ENCODE measurements at places on chromosomes 4 and X.
A peak's percentile ranks its signal among the peaks of the same experiment; 100 is the strongest.

DNA sequence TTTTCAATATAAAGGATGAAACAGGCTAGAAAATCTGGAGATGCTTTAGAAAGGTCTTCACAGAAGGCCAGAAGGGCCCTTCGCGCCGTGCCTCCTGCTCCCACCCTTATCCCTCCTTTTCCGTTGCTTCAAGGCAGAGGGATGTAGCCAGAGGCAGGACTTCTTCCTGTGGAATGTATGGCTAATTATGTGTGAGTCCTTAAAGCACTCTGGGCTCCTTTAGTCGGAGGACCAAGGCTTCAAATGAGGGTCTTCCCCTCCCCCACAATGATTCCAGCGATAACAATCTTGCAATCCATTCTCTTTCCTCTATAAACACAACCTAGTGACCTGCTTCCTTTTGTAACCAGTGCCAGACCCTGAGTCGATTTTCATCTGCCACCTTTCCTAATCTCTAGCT is 103.5 kb downstream of the GPC3 start:
- no peak for DNase-seq

DNA sequence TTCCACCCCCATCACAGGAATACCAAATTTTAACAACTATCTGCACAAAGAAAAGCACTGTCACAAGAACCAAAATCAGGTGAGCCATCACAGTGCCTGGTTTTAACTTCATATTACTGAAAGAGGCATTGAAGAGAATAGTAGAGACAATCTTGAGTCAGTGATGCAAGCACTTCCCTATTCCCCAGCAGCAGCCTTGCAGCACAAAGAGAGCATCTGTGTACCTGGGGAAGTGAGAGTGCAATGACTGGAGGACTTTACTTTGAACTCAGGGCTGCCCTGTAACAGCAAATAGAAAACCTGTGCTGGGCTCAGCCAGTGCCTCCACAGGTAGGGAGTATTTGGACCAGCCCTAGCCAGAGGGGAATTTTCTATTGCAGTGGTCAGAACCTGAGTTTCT is 361.8 kb downstream of the TEX13C start:
- no peak for DNase-seq

DNA sequence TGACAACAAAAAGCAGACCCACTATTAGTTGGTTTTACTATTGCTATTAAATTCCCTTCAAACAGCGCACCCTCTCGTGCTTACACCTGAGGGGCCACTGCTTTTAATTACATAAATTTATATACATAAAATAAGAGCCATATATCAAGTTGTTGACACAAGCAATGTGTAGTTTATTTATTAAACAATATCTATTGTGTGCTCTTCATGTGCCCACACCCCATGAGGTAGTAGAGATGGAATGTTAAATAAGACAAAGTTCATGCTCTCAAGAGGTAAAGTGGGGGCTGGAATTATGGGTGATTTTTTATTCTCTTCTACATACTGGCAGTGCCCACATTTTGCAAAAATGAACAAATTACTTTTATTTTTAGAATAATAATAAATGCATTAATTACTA is 47.3 kb downstream of the KCNIP4 start:
- DNase-seq = no peak

DNA sequence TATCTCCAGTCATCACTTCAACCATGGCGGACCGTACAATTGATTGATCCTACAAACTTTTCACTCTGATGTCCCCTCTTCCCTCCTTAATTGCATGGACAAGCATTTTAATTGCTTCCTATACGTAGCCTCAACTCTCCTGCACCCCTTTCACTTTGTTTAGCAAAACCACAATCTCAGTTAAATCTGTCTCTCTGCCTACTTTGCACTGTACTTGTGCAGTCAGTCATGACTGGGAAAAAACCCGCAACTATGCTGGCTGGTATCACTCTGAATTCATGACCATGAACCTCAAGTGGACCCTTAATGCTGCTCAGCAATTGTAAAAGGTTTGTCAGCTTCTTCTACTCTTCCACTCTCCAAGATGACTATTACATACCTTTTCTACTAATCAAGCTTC is 51.7 kb upstream of the AFF2 start:
- DNase-seq = no peak

DNA sequence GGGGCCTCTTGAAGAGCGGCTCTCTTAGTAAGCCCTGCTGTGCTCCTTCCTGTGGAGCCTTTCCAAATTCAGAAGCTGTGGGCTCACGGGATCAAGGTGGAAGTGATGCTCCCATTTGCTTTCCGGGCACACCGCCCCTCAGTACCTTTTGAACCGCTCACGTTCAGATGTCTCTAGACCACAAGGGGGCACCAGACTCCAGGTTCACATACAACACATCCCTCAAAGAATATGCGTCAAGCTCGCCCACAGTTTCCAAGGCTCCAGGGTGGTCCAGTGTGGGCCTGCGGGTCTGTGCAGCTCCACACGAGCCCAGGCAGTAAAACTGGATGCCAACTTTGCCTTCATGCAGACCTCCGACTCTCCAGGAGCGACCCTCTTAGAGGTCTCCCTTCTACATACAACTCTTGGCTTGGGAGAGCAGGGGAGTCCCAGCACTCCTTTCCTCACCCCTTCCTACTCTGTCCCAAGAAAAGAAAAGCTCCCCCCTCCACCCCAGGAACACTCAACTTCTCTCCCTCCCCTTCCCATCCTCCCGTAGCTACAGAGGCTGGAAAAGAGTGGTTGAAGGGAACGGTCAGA is 11.0 kb downstream of the SUPT20HL1 start:
- DNase-seq = no peak

- DNase-seq = no peak
These were observed 80.8 kb upstream of the ANK2 start for GRCh38 chr4:112968451-112969159.

- DNase-seq = no peak
These were observed 99.7 kb downstream of the MMRN1 start for GRCh38 chr4:89994176-89994873.

DNA sequence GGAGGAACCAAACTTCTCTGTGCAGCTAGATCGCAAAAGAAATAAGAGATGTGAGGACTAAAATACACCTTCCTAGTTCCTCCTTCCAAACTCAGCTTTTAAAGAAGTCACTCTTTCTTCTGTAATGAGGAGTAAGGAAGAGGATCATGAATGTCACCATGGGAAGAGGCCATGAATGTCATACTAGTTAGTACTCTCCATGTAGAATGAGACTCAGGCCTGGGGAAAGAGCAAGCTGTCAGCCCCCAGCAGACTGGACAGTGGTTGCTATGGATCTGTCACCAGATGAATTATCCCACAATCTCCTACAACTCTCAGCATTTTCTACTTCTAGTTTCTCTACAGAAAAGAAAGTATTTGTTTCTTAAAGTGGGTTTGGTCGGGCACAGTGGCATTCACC is 57.1 kb upstream of the PRDM8 start:
- DNase-seq = no peak

- no peak for DNase-seq
These were observed 804.2 kb downstream of the CENPC start for GRCh38 chr4:66741081-66741480.

- DNase-seq = no peak
These were observed 24.2 kb upstream of the HOPX start for GRCh38 chr4:56705334-56705733.

GRCh38 chr4:116357758-116358157 is 727.6 kb downstream of the TRAM1L1 start:
- no peak for DNase-seq

- DNase-seq = no peak
These were observed 13.0 kb downstream of the SMARCA1 start for GRCh38 chrX:129510331-129510730.

DNA sequence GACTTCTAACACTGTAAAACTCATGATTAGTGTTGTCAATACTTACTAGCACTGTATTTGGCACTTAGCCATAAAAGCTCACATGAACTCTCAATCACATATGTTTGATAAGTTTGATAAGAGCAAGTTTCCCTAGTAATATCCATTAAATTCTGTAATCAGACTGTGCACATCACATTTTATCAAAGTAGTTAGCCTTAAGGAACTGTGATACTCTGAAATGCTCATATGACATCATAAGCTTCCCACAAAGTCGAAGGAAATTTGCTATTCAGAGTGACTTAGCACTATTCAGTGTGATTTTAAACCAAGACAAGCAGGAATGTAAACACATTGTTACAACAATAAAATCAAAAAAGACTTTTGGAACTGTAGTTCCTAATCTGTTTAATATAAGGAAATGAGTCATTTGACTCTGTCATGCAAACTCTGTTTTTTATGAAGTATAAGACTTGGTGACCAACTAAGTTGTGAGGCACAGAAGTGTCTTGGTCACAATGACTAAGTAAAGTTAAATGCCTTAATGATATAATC is 6.7 kb downstream of the SLC7A11 start:
- no peak for DNase-seq

DNA sequence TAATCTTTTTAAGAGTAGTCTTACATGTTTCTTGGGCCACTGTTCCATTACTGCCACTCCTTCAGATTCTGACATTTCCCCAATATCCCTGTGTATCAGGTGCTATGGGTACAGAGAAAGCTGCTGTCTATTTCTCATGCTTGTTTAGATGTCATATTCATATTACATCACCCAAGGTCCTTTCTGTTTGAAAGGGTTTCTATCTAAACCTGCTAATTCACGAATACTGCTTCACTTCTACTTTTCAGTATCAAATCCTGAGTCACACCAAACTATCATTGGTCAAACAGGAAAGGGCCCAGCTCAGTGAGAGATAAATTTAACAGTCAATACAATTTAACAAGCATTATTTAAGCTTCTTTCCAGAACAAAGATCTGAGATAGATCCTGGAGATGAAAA is 241.4 kb downstream of the UGT8 start:
- no peak for DNase-seq

- no peak for DNase-seq
These were observed 7.1 kb downstream of the TBX22 start for GRCh38 chrX:80021621-80022020.

GRCh38 chrX:40175511-40176350 is 78.0 kb upstream of the BCOR start:
- DNase-seq = peak; percentile 66

- DNase-seq = no peak
These were observed 104.8 kb downstream of the GASK1B start for GRCh38 chr4:158068068-158068467.

GRCh38 chr4:95563638-95564337 is 15.0 kb upstream of the UNC5C start:
- no peak for DNase-seq

- no peak for DNase-seq
These were observed 35.0 kb upstream of the APLN start for GRCh38 chrX:129689796-129690195.

DNA sequence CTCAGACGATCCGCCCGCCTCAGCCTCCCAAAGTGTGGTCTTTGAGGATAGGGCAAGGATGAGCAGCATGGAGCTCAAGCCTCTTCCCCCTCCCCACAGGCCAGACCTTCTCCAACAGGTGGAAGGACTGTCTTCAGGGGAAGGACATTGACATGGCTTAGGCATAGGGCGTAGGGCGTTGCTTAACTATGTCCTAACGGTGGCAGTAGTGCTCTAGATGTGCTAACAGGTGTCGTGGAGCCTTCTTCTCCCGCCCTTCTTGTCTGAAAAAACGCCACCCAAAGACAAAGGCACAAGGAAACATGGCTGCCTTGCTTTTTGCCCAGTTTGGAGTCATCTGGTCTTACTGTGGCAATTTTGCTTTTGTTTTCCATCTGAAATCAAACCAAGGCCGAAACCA is 219.8 kb downstream of the OR13H1 start:
- no peak for DNase-seq

DNA sequence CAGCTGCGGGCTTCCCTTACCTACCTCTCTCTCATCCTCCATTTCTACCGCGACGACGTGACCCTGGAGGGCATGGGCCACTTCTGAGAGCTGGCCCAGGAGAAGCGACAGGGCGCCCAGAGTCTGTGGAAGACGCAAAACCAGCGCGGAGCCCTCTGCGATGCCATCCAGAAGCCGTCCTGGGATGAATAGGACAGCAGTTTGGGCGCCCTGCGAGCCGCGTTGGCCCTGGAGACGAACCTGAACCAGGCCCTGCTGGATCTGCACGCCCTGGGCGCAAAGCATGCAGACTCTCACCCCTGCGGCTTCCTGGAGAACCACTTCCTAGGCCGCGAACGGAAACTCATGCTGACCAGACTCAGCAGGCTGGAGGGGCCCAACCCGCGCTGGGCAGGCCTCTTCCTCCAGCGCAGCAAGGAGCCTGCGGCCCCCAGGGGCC is 52.7 kb upstream of the TMPRSS11F start:
- DNase-seq = no peak

DNA sequence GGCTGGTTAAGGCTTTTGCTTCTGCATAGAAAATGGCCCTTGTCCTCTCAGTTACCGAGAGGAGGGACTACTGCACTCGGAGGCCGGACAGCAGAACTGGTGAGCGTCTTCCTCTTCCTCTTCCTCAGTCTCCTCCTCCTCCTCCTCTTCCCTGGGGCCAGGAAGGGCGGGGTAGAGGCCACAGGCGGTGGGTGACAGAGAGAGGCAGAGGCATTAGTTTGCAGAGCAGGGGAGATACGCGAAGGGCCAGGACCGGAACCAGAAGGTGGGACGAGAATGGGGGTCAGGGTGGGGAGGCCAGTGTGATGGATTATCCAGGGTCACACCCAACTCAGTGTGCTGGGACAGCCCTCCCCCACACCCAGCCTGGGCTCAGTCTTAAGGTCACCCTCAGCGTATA is 14.5 kb downstream of the IQSEC2 start:
- DNase-seq = no peak

DNA sequence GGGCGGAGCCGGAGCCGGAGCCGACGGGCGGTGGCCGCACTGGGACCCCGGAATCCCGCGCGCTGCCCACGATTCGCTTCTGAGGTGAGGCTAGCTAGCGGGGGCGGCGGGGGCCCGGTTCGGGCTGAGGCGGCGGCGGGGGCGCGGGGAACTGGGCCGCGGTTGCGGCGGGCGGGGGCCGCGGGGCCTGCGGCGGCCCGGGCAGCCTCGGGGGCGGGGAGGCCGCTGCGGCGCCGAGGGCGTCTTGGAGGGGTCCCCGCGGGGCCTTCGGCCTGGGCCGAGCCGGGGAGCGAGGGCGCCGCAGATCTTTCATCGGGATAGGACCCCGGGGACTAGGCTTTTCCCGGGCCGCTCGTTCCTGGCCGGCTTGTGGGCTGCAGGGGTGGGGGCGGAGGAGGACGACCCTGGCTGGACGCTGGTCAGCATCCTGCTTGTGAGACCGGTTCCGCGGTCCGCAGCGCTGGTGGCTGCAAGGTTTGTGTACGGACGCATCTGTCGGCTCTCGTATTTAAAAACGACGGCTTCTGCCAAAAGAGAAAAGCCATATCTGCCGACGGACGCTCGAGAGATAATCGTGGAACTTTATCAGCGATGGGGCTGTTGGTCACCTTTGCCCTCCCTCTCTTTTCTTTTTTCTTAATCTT is 419 bp downstream of the ADD1 start:
- no peak for DNase-seq

DNA sequence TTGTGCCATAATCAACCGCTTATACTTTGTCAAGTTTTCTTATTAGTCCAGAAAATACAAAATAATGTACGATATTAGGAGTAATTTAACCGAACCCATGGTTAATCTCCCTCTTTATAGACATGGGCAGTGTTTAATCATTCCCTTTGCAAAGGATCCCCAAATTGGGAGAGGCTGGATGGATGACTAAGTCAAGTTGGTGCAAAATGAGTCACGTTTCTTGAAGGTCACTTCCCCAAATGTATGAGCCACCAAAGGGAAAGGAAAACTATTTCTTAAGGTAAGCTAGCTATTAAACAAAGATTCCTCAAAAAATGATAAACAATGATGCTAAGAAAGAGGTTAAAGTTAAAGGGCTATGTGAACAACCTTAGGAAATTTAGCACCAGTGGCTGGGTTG is 17.5 kb downstream of the MAML3 start:
- no peak for DNase-seq

GRCh38 chr4:124803641-124804040 is 91.1 kb upstream of the ANKRD50 start:
- DNase-seq = no peak

- DNase-seq = no peak
These were observed 81.9 kb downstream of the AFF2 start for GRCh38 chrX:148582353-148582752.
